Stimulated activated CD4-positive, alpha-beta T cell treated with anti-CD3 and anti-CD28 coated beads, TNF-alpha, amount 100 ng/mL, for 4 hours (primary cell): ENCODE measurements at places on chromosomes 2 and 18.
A peak's percentile ranks its signal among the peaks of the same experiment; 100 is the strongest.

DNA sequence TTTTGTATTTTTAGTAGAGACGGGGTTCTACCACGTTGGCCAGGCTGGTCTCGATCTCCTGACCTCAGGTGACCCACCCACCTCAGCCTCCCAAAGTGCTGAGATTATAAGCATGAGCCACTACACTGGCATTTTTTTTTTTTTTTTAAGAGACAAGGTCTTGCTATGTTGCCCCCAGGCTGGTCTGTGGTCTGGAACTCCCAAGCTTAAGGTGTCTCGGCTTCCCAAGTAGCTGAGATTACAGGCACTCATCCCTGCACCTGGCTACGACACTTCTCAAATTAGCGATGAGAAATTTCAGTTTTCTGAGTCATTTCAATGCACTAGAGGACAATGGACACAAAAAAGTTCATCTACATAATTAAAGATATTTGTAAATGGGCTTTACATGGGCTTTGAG, 36.6 kb upstream of the TCF7L1 start:
- no peak for DNase-seq

- no peak for DNase-seq
Measured at GRCh38 chr2:70516596-70516995, 37.0 kb downstream of the TGFA start.

DNA sequence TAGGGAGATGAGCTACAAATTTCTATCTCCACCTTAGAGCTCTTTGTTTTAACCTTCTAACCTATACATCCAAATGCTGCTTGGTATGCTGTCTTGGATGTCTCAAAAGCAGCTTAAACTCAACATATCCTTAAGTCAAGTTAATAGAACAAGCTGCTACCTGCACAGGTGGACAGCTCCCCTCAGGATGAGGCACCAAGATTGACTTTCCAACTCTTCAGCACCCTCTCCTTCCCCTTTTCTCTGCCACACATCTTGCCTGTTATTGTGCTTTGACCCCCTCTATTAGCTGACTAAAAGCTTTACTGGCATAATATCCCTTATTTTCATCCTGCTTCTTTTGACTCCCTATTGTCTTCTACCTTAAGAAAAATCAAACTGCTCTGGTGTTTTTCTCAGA, 448.1 kb upstream of the MEX3C start:
- DNase-seq, result no peak

DNA sequence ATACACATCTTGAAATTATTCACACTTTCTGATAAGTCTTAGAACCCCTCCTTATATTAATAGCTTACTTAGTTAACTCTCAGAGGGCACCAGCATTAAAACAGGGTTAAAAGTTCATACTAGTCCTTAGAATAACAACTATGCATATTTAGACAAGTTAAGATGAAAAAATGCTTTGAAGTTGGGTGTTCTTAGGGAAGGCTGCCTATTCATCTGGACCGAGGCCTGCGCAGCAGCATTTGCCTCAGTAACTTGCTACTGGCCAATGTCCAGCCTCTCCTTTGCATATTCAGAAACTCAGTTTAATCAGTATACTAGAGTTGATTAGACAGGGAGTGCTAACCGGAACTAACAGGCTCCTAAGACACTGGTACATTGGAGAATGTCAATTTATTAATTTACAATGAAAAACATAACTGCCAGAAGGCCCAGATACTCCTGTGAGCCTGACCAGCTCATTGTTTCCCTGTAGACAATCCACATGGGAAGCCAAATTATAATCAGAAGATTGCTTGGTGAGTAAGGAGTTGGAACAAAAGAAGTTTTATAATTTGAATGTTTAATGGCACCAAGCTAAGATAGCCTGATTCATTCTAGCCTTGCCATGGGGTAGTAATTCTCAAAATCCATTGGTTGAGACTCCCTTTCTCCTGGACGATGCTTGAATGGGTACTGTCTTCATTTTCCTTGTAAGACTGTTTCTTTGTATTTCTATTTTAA, 48.9 kb downstream of the DYNC1I2 start:
- DNase-seq, result no peak

- DNase-seq, result no peak
Measured at GRCh38 chr2:21067859-21068537, 24.1 kb upstream of the APOB start.

DNA sequence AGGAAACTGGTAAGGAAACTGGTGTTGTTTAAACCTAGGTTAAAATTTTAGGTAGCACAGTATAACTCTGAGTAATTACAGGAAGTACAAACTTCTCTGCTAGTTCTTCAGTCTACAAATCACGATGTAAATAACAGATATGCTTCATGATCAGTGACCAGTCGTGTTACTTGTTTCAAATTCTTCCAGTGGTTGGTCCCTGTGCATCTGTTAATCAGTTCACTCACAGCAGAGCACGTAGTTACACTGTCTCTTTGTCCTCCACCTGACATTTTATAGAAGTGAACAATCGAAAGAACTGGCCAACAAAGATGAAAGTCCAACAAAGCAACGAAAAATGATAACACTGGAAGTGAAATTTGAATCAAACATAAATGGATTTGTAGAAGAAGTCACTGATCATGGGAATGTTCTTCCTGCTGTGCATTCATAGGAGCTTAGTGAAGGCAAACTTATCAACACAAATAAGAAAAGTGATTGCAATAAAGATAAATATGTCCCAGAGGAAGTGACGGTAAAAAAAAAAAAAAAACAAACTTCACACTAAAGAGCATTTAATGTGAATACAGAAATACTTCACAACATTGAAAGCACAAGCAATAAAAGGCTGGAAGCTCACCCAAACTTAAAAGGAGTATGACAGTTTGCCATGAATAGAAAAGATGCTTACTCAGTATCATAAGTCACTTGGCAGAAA, 7.0 kb downstream of the EIF2AK2 start:
- no peak for DNase-seq

DNA sequence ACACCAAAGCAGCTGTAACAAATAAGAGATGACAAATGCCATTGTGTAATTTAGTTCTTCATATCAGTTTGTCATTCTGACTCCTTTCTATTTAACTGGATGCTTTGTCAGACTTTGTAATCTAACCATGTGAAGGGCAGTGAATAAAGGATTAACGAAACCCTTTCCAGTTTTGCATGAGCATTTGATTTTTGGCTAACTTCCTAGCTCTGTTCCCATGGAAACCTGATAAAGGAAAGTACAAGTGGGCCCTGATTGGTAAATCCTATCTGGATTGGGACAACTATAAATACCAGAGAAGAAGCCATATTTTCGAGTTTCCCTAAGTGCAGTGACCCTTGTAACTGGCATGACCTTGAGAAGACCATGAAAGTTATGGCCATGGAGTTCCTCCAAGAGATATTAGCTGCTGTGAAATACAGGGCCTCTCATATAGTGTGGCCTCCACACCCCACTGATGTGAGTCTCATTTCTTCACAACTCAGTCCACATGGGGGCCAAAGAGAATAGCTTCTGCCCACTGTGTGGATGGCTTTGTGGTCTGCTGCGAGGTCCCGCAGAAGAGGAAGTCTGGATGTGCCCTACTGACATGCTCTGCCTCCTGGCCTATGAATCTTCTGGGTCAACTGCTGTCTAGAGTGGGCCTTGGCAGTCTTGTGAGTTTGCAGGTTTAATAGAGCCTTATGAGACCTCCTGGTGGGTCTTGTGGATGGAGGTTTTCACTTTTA, 38.2 kb upstream of the CYP1B1 start:
- DNase-seq, result no peak

DNA sequence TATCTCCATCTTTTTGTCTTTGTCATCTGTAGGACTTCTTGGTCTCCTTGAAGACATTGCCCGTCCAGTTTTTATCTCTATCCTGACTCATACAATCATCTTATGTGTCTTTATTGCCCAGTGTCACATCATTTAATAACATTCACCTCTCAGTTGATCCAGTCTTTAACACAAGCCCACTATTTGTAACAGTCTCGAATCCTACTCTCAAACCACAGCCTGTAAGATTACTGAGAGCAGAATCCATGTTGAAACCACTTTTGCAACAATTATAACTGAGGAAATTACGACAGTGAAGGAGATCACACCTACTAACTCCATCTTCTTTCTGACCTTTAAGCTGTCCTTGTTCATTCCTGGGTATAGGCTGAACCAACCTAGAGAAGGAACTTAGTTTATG, 1206.0 kb upstream of the ZEB2 start:
- DNase-seq, result no peak

DNA sequence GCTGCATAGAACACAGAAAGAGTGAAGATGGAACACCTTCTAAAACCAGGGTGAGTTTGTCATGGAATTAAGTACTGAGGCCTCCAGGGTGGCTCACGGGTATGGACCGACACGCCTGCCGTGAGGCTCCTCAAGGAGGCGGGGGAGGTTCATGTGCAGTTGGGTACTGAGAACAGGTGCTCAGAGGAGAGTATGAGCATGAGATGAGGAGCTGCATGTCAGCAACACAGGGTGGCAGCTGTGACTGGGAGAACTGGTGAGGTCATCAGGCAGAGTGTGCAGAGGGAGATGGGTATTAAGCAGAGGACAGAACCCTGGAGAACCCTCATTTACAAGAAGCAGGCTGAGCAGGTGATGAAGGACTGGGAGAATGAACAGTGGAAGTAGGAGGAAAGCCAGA, 63.2 kb upstream of the KLHL29 start:
- DNase-seq, result no peak

- DNase-seq, result no peak
Measured at GRCh38 chr18:6010284-6010683, 115.0 kb upstream of the TMEM200C start.

GRCh38 chr18:24009651-24010333, 4.8 kb upstream of the TTC39C start:
- no peak for DNase-seq

GRCh38 chr2:23436346-23437098, 51.5 kb downstream of the KLHL29 start:
- no peak for DNase-seq

- DNase-seq, result no peak
Measured at GRCh38 chr2:48414640-48414979, 115.3 kb upstream of the STON1 start.

- DNase-seq, result peak; percentile 2
Measured at GRCh38 chr2:36965751-36966369, 476 bp downstream of the STRN start.

- no peak for DNase-seq
Measured at GRCh38 chr18:28657961-28658360, 481.0 kb upstream of the CDH2 start.

GRCh38 chr2:98394595-98395153, 48.4 kb downstream of the CNGA3 start:
- no peak for DNase-seq

DNA sequence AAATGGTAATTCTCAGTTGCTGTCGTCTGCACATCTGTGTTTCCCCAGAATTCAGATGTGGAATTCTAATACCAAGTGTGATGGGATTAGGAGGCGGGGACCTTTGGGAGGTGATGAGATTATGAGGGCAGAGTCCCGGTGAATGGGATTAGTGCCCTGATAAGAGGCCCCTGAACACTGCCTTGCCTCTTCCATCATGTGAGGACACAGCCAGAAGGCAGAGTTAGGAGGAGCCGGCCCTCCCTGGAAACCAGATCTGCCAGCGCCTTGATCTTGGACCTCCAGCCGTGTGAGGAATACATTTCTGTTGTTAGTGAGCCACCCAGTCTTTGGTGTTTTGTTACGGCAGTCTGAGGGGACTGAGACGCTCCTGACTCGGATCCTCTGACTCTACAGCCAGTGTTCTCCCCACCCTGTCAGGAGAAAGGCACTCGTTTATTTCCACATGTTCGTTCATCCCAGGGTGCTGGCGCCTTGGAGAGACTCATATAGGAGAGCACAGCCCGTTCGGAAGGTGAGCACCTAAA, 395.0 kb downstream of the ZNF516 start:
- DNase-seq, result no peak

DNA sequence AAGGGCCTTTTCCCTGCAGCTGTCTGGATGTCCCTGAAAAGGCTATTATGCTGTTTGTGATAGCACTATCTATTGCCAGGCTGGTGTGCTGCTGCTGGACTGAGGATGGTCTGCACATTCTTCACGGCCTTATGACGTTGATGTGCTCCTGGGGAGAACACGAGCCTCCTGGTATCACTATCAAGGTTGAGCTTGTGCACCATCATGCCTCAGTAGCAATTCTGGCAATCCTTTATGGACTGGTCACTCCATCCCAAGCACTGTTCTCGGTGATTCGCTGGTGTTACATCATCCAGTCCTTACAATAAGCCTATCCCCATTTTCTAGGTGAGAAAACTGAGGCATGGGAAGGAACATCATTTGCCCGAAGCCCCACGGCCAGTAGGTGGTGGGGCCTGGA, 18.2 kb upstream of the CCBE1 start:
- no peak for DNase-seq

- no peak for DNase-seq
Measured at GRCh38 chr2:100422320-100423055, 5.0 kb upstream of the CHST10 start.

GRCh38 chr2:235541016-235541415, 47.2 kb downstream of the AGAP1 start:
- no peak for DNase-seq

DNA sequence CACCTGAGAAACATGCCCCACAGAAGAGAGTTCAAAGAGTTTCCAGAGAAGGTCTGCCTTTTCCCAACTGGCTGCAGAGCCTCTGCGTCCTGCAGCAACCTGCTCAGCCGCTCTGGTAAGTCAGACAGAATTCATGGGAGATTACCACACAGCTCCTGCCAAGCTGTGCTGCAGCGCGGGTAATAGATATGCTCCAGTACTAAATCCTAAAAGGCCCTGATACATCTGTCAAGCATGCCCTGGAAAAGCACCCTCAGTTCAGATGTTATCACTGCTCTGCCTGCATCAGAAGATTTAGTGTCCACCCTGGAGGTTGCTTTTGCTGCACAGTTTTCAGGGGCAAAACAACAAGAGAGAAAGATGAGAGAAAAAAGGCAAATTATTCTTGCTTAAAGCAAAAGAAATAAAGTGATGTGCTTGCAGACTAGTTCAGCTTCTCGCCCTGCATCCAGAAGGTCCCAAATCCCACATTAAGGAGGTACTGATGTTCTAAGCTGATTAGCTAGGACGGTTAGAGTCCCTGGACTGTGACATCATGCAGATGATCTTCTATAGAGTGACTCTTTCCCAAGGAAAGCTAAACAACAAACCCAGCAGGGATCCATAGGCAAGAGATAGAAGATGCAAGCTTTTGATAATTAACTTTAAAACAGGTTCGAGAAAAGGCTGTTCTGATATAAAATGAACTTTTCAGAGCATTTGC, 488.6 kb downstream of the BCL11A start:
- no peak for DNase-seq

GRCh38 chr2:179243046-179243445, 21.6 kb downstream of the SESTD1 start:
- DNase-seq, result no peak
